ENCODE measurements at places on chromosomes 12 and 14. TPM values are rescaled to one million over a fixed set of nuclear protein-coding genes. Genes with fewer than 3 reads are reported as not detected.
A peak's percentile ranks its signal among the peaks of the same experiment; 100 is the strongest.

The NOP9 gene
- total RNA-seq, result 14.8 TPM

The PSMB11 gene
- not detected for total RNA-seq

DNA sequence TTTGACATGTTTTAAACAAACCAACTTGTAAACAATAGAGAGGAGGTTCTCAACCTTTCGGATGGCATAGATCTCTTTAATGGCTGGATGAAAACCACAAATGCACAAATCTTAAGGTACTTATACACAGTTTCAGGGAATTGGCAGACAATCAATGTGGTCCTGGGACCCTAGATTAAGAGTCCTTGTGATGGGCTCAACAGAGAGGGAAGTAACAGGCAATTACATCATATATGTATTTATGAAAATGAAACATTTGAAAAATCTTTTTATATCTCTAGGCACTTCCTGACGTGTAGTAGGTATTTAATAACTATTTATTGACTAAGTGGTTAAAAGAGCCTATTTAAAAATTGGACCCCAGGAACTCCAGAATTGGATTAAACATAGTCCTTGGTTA is 897 bp downstream of the ACTR10 start:
- no peak for DNase-seq

The SIX4 gene
- 28.8 TPM for total RNA-seq

DNA sequence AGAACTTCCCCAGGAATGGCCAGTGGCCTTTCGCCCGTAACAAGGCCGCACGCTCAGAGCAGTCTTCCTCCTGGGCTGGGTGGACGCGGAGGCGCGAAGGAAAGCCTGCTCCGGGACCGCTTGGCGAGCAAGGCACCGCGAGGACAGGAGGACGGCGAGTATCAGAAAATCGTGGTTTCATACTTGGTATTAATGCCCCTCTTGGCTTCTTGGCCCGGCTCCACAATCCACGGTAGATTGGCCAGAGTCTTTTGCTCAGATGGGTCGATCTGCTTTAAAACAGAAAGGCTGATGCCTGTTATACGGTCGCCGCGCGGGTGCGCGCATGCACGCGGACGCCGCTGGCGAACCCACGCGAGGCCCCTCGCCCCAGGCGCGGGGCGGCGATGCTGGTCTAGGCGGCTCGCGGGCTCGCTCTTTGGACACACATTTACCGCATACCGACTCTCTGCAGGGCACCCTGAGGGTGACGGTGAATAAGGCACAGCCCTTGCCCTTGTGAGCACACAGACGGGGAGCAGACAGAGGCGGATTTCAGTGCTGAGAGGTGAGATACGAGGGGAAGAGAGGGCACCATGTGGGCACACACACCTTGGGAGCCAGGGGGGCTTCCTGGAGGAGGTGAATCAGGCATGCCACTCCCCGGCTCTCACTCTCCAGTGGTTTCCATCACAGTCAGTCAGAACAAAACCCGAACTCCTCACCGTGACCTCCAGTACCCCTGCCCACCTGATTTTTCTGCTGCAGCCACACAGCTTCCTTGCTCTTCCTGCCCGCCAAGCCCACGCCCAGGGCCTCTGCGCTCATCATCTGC is 100.7 kb downstream of the APAF1 start:
- peak; percentile 26 for DNase-seq

GRCh38 chr12:132396657-132397056 is 67.3 kb upstream of the GALNT9 start:
- no peak for DNase-seq

- peak; percentile 78 for DNase-seq
Measured at GRCh38 chr12:54220092-54220557, 31.3 kb upstream of the SMUG1 start.
